ENCODE measurements at places on chromosomes 7 and 10. TPM values are rescaled to one million over a fixed set of nuclear protein-coding genes. Genes with fewer than 3 reads are reported as not detected.

The ORC5 gene
- total RNA-seq, result 32.5 TPM

The LRIT1 gene
- not detected for total RNA-seq

GRCh38 chr10:107091126-107091525 is 73.4 kb downstream of the SORCS1 start:
- H3K4me3 ChIP-seq, result no peak overlapping the region
- H3K27ac ChIP-seq, result no peak overlapping the region
- no peaks in the 10 kb centered on the region for H3K27me3 ChIP-seq

GRCh38 chr7:20787660-20788419 is 1.2 kb upstream of the SP8 start:
- peaks cover 73% of the 10 kb centered on the region for H3K27me3 ChIP-seq
- no peak for DNase-seq
- peaks cover 21% of the 10 kb centered on the region for H3K4me1 ChIP-seq
- peaks cover 4% of the 10 kb centered on the region for H3K36me3 ChIP-seq
- H3K4me3 ChIP-seq, result no peak overlapping the region
- H3K27ac ChIP-seq, result peak overlapping the region; percentile 74

The ASNS gene
- 79.6 TPM for total RNA-seq

GRCh38 chr7:99252166-99252895 is 20.3 kb upstream of the MYH16 start:
- no peak overlapping the region for H3K27ac ChIP-seq
- no peak for DNase-seq
- H3K36me3 ChIP-seq, result no peaks in the 10 kb centered on the region

All from activated T-helper 1 cell treated with anti-CD3 and anti-CD28 coated beads, Interleukin-12 subunit alpha, Interleukin-12 subunit beta, Interleukin-2, Interleukin-4 antibody, amounts not matched to agents 30 ng/mL and 10 ng/mL and 1 ng/mL, durations not matched to agents 14 hours and 24 hours and 36 hours (primary cell).